ENCODE measurements at places on chromosomes 7 and 10.

DNA sequence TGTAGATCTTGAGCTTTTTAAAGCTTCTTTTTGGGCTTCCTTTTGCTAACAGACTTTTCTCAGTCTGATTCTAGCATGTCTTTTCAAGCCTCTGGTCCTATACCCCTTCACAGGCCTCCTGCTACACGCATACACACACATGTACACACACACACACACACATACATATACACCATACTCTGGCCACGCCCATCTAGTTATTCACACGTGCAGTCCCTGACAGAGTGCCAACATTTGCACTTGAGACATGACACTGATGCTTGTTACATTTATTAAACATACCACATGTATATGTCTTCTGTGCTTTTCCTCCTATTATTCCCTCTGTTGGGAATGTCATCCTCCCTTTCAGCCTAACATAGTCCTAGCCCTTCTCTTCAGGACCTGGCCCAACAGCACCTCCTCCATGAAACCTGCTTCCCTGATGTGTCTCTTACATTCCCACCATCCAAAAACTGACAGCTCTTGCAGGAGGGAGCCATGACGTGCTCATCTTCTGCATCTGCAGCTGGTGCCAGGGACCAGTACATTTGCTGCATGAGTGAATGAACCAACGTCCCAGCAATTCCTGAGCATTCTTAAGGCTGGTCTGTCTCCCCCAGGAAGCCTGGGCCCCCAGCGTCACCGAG lies 222.1 kb downstream of the ARHGAP12 start:
- DNase-seq = no peak

DNA sequence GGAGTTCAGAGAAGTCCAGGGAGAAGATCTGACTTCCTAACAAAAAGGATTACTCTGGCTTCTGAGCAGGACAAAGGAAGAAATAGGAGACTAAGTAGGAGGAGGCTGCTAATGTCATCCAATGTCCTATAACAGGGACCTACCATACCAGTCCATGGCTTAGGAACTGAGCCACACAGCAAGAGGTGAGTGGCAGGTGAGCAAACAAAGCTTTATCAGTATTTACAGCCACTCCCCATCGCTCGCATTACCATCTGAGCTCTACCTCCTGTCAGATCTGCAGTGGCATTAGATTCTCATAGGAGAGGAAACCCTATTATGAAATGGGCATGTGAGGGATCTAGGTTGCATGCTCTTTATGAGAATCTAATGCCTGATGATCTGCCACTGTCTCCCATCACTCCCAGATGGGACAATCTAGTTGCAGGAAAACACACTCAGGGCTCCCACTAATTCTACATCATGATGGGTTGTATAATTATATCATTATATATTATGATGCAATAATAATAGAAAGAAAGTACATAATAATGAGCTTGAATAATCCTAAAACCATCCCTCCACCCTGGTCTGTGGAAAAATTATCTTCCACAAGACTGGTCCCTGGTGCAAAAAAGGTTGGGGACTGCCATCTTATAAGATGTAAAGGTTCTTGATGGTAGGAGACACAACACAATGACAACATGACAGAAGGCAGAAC lies 487.4 kb downstream of the PLXDC2 start:
- no peak for DNase-seq

DNA sequence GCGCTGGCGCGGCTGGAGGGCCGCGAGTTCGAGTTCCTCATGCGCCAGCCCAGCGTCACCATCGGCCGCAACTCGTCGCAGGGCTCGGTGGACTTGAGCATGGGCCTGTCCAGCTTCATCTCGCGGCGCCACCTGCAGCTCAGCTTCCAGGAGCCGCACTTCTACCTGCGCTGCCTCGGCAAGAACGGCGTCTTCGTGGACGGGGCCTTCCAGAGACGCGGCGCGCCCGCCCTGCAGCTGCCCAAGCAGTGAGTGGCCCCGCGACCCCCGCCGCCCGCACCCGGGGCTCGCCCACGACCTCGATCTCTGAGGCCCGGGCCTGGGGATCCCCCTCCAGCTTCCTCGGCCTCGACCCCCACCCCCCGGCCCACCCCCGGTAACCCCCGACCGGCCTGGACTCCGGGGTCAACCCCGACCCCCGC lies 537 bp downstream of the FOXK1 start:
- peak; percentile 37 for DNase-seq

- DNase-seq = no peak
Observed at GRCh38 chr10:88841316-88842111, 10.1 kb downstream of the ANKRD22 start.

DNA sequence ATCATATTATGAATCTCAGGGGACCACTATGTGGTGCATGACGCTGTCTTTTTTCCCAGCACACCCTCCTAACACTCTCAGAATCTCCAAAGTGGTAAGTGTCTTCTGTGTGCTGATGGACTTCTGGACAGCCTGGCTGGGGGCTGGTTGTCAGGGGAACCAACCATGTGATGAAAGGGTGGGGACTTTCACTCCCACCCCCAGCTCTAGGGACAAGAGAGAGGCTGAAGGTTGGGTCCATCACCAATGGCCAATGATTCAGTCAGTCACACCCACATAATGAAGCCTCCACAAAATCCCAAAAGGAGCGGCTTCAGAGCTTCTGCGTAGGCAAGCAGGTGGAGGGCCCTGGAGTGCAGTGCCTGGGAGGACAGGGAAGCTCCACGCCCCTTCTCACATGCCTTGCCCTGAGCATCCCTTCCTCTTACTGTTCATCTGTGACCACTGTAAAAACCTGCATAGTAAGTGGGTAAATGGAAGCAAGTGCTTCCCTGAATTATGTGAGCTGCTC lies 44.6 kb downstream of the RASGEF1A start:
- no peak for DNase-seq

DNA sequence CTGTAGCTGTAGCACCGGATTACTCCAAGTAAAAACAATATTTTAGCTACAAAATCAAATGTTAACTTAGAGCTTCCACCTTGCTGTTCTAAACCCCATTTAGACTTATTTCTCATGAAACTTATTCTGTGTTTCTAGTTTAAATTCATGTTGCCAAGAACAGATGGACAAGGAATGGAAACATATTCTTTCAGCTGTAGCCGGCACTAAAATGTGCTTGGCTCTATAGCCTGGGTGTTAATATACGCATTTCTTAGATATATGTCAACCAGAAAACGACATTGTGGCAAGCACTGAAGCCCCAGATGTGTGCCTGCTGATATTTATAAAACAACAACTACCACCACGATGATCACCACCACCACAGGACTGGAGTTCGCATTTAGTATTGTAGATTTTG lies 190.3 kb upstream of the ETV1 start:
- no peak for DNase-seq

GRCh38 chr7:51288896-51289622 lies 27.6 kb downstream of the COBL start:
- DNase-seq = no peak

- DNase-seq = no peak
Observed at GRCh38 chr7:156139112-156139511, 326.8 kb upstream of the SHH start.

GRCh38 chr10:51046654-51047053 lies 27.6 kb upstream of the PRKG1 start:
- DNase-seq = no peak

DNA sequence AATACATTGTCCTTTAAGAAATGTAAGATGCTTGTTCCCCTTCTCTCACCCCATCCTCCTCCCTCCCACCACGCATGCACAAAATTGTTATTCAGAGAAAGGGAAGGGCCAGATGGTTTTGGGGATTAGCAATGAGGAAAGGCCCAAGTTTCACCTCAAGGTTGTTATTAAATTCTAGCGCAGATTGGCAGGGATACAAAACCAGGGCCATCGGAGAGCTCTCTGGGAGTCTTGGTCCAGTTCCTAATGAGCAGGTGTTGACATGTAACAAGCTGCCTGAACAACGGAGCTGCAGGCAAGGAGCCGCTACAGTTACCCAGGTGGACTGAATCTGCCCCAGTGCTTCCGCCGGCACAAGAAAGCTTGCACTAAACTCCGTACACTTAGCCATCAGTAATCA lies 9.7 kb upstream of the ANK3 start:
- DNase-seq = no peak

DNA sequence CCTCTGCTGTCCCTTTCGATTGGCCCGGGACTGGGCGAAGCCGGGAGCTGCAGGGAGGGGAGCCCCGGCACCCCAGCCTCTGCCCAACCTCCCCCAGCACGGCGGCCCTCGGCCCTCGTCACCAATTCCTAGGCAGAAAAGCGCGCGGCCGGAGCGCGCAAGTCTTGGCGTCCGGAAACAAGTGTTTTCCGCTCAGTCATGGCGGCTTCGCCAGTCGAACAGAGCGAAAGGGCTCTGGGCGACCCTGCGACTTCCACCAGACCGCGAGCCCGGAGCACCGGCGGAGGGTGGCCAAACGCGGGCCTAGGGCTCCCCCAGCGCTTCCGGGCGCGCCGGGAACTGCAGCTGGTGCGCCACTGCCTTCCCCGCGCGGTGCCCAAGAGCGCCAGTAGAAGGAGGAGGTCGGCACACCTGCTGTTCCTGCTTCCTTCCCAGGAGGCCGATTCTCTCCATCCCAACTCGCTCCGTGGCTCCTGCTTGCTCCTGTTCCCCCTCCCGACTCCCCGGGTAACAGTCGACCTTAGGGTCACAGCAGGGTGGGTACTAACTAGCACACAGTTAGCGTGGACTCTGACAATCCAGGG lies 729.9 kb downstream of the ZWINT start:
- DNase-seq = peak; percentile 25

DNA sequence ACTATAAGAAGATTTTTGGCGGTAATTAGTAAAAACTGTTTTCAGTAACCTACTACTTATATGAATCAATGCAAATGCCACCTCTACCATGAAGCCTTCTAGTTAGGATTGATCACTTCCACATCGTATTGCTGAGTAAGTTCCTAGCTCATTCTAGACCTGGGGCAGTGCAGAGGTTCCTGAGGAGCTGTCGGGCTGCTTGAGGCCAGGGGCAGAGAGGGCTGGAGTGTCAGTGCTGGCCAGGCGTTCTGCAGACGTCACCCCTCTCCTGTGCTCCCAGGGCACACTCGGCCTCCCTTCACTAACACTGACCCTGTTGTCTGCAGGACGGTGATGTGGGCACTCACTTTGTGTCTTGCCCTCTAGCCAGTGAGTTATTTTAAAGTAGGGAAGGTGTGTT lies 275.7 kb downstream of the CELF2 start:
- no peak for DNase-seq

GRCh38 chr10:111698711-111699110 lies 484.9 kb downstream of the GPAM start:
- no peak for DNase-seq

- no peak for DNase-seq
Observed at GRCh38 chr10:3775696-3776551, 9.1 kb downstream of the KLF6 start.

DNA sequence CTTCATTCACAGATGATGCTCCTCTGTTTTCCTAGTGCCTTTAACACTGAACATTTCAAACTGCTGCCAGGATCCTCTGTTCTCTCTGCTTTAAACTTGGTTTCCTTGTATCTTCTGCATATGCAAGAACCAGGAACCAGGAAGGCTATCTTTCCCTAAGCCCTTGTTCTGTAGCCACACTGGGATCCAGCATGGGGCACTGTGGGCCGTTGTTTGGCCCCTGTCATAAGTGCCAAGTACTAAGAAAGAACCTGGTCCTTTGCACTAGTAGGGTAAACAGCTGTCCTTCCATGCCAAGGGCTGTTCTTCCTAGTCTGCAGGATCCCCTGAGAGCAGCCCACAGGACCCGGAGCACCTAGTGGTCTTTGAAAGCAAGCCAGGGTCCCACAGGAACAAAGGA lies 49.0 kb upstream of the TRIM8 start:
- DNase-seq = no peak

GRCh38 chr10:113108194-113108835 lies 158.3 kb downstream of the TCF7L2 start:
- peak; percentile 61 for DNase-seq

DNA sequence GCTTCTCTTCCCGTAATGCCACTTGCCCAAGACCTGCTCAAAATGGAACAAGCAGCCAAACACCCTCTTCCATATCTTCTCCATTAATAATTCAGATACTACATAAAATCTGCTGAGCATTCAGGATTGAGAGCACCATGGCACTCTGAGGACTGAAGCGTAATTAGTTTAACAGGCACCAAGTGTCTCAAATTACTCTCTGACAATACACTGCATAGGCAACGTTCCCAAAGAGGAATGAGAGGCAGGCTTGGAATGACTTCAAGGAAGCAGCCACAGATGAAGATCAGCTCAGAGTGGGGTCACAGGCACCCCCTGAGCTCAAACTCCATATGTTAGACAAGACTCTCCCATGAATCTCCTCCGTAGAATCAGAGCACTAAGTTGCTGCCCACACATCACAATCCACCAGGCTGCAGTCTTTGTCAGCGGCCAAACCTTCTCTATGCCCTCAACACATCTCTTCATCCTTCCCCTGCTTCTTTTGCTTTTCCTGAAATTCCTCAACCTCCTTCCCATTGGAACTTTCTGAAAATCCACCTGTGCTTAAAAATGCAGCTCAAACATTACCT lies 4.7 kb upstream of the ABLIM1 start:
- DNase-seq = no peak

DNA sequence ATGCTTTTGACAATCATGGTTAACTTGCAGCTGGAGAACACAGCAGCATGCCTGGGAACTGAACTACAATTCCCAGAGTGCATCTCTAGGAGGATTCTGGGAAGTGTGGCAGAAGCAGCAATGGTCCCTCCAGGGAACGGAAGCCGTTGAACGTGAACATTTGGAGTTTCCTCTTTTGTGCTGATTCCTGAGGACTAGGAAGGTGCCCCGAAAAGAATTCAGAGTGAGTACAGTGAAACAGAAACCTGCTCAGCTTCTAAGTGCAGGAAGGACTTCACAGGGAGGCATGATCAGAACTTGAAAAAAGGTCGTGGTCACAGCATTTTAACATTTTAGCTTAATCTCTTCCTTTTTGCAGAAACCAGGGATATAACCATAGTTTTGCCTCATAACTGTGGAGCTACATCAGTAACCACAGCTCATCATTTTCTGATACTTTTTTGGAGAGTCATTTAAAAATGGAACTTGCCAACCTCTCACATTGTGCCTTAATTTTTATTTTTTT lies at the start of gene NUDT13:
NUDT13 (plus strand) TSS at position 111 of the 505 bp plus-strand sequence. CDS start 3,911 bp downstream, outside the sequence.
- peak; percentile 44 for DNase-seq

- DNase-seq = no peak
Observed at GRCh38 chr10:103284170-103284569, 7.2 kb downstream of the INA start.

DNA sequence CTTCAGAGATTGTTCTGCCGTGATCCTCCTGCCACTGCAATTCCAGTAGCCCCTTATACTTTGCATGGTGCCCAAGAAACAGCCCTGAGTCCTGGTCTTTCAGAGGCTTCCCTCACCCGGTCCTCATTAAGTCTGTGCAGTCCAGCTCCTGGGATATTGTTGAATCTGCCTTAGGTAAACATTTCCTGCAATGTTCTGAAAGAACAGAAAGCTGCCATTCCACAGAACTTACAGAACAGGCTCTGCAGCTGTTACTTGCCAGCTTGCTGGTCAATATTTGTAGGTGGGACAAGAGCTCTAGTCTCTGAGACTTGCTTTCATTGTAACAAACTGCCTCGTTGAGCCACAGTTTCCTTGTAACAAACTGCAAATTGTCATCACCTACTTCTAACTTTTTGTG lies 115.0 kb upstream of the KIF5B start:
- DNase-seq = no peak

GRCh38 chr7:855686-856369 lies 20.5 kb upstream of the GET4 start:
- DNase-seq = no peak

- DNase-seq = peak; percentile 41
Observed at GRCh38 chr10:27223964-27224363, 16.6 kb downstream of the ACBD5 start.

GRCh38 chr7:95906851-95907250 lies 134.5 kb downstream of the DYNC1I1 start:
- no peak for DNase-seq

- DNase-seq = no peak
Observed at GRCh38 chr10:43263551-43264343, 3.1 kb downstream of the RASGEF1A start.

GRCh38 chr7:87966271-87966670 lies 32.2 kb downstream of the ADAM22 start:
- DNase-seq = no peak
